Foreskin fibroblast (primary cell): ENCODE measurements at places on chromosomes 3 and 15.

- DNase-seq = no peak
These were observed 76.8 kb upstream of the CD96 start for GRCh38 chr3:111465081-111465670.

GRCh38 chr15:59420108-59420507 is 17.9 kb upstream of the FAM81A start:
- no peak for DNase-seq

- peak; percentile 33 for DNase-seq
These were observed 37.0 kb downstream of the PPARG start for GRCh38 chr3:12325586-12326515.

DNA sequence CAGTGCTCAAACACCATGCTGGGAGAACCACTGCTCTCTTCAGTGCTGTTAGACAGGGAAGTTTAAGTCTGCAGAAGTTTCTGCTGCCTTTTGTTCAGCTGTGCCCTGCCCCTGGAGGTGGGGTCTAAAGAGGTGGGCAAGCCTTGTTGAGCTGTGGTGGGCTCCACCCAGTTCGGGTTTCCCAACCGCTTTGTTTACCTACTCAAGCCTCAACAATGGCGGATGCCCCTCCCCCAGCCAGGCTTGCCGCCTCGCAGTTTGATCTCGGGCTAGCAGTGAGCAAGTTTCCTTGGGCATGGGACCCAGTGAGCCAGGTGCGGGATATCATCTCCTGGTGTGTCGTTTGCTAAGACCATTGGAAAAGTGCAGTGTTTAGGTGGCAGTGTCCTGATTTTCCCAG is 670.2 kb upstream of the ALCAM start:
- DNase-seq = no peak

DNA sequence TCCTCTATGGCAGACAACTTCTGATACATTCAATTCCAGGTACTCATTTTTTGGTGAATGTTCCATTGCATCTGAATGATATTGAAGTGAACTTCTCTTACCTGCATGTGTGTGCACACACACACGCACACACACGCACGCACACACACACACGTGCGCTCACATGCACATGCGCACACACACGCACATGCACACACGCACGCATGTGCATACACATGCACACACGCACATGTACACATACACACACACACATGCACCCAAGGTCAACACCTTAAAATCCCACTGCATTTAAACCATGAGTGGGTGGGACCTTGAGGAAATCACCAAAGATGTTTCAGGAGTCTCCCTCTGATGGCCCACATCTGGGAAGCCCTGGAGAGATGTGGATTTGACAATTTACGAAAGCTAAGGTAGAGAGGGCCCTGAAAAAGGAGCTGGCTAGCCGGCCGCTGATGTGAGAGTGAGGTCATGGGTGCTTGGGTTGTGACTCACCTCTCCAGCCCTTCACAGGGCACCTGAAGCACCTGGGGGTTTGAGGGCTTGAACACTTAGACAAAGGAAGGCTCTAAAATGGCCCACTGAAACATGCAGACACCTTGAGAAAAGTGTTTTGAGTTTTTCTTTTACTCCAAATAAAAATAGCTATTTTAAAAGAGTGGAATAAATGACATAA is 269.1 kb upstream of the LRRFIP2 start:
- no peak for DNase-seq
